ENCODE measurements at places on chromosomes 7 and 10. TPM values are rescaled to one million over a fixed set of nuclear protein-coding genes. Genes with fewer than 3 reads are reported as not detected.
A peak's percentile ranks its signal among the peaks of the same experiment; 100 is the strongest.

PKD1L1 gene
- 0.83 TPM for total RNA-seq

CYP17A1 gene
- not detected for total RNA-seq

DNA sequence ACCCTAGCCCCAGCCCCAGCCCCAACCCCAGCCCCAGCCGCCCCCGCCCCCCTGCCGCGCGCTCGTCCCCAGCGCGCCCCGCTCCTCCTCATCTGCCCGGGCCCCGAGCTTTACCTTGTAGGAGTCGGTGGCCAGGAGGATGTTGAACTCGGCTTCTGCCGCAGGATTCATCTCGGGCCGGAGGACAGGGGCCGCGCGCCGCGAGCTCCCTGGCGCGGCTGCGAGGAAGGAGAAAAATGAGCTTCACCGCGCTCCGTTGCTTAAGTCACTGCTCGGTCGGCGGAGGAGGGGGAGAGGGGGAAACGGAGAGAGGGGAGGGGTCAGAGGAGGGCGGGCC is at the start of gene NAMPT:
Gene NAMPT, minus strand, starts transcription at position 270 of the 337 bp plus-strand sequence. Its CDS starts 99 bp downstream, at position 171.
- H3K27me3 ChIP-seq: no peaks in the 10 kb centered on the region
- H3K4me1 ChIP-seq: no peaks in the 10 kb centered on the region
- H3K36me3 ChIP-seq: no peaks in the 10 kb centered on the region
- peak within 1 kb of the TSS; percentile 60 for H3K4me3 ChIP-seq
- H3K27ac ChIP-seq: peak within 1 kb of the TSS; percentile 92

GRCh38 chr7:148348466-148348865 is 242.1 kb upstream of the C7orf33 start:
- H3K4me1 ChIP-seq: no peaks in the 10 kb centered on the region
- no peak overlapping the region for H3K27ac ChIP-seq
- no peak overlapping the region for H3K4me3 ChIP-seq
- no peak for DNase-seq
- no peaks in the 10 kb centered on the region for H3K36me3 ChIP-seq

DNA sequence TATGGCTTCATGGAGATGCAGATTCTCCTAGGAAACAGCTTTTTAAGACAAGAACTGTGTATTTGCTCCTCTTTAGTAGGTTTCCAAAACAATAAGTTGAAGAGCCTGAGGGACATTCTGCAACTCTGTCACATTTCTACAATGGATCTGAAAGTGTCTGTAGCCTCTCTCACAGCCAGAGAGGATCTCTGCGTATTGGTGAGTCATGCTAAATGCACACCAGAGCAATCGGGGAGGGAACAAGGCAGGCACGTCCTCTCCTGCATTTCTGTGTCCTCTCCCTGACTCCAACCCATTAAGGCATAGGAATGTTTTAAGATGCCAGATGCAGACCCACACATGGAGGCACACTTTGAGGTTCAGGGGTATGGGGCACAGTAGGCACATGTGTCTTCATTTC is 1126.4 kb upstream of the GHITM start:
- no peak overlapping the region for H3K27ac ChIP-seq
- H3K4me1 ChIP-seq: no peaks in the 10 kb centered on the region
- no peaks in the 10 kb centered on the region for H3K27me3 ChIP-seq
- H3K4me3 ChIP-seq: no peak overlapping the region
- no peak for DNase-seq
